ENCODE measurements at places on chromosomes 6 and 20. TPM values are rescaled to one million over a fixed set of nuclear protein-coding genes. Genes with fewer than 3 reads are reported as not detected.

The SLC4A11 gene
- not detected for total RNA-seq

The LAMA5 gene
- 185 TPM for total RNA-seq

The CDSN gene
- not detected for total RNA-seq

The TRIM40 gene
- total RNA-seq = not detected

The FGD2 gene
- 11.9 TPM for total RNA-seq

The CASS4 gene
- total RNA-seq = not detected

The AMD1 gene
- total RNA-seq = 42.0 TPM

The TMEM151B gene
- total RNA-seq = under 0.01 TPM

The DZANK1 gene
- 1.6 TPM for total RNA-seq

The NKAPL gene
- total RNA-seq = not detected

The HSPA12B gene
- total RNA-seq = 4.4 TPM

The AIG1 gene
- 11.9 TPM for total RNA-seq

The MDFI gene
- 4.9 TPM for total RNA-seq

Measured in body of pancreas (tissue), 4 donors.